IMR-90 (cell line): ENCODE measurements at places on chromosomes 3 and 15.
A peak's percentile ranks its signal among the peaks of the same experiment; 100 is the strongest.

- DNase-seq, result no peak
Observed at GRCh38 chr15:66252685-66253417, 699 bp downstream of the MEGF11 start.

- DNase-seq, result no peak
Observed at GRCh38 chr15:63895194-63895593, 61.4 kb upstream of the HERC1 start.

- no peak for DNase-seq
Observed at GRCh38 chr15:67716171-67716570, 109.1 kb upstream of the SKOR1 start.

DNA sequence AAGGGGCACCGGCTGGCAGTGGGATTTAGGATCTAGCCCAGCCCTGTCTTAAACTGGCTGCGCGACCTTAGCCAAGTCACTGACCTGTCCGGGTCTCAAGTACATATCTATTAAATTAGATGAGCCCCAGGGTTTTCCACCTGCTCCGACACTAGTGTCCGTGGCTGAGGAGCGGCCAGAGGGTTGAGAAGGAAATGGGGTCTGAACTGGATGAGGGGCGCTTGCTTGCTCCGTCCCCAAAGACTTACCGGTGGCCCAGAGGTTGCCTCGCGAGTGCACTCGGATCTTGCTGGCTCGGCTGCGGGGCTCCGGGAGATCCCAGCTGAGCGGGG is 285 bp downstream of the NMB start:
- DNase-seq, result no peak

- DNase-seq, result no peak
Observed at GRCh38 chr15:65561934-65562333, 31.7 kb downstream of the HACD3 start.

DNA sequence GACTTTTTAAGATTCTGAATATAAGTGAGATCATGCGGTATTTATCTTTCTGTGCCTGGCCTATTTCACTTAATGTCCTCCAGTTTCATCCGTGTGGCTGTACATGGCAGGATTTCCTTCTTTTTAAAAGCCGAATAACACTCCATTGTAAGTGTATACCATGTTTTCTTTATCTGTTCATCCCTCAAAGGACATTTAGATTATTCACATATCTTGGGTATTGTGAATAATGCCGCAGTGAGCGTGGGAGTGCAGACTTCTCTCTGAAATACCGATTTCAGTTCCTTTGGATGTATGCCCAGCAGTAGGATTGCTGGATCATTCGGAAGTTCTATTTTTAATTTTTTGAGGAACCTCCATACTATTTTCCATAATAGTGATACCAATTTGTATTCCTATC is 136.1 kb downstream of the APBA2 start:
- DNase-seq, result peak; percentile 41

DNA sequence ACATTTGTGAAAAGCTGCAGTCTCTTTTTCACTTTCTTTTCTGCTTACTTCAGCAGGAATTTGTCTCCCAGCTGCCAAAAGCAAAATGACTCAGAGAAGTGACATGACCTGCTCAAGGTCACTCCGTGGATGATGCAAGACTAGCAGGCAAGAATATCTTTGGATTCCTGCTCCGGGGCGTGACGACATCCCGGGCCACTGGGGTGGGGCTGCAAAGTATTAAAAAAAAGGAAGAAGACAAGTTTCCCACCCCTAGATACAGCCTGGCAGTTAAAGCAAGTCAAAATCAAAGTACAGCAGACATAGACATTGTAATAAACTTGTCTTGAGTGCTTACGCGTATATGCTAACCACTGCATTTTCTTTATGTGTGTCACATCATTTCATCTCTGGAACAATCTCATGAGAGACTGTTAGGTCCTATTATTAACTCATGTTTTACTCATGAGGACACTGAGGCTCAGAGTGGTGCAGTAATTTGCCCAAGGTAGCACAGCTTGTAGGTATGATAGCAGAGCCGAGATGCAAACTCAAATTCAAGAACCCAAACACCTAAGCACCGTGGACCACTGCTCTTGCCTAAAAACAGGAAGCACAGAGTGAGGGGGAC is 485.2 kb upstream of the PROK2 start:
- DNase-seq, result peak; percentile 96

- no peak for DNase-seq
Observed at GRCh38 chr3:196195664-196196265, 15.4 kb downstream of the ZDHHC19 start.

DNA sequence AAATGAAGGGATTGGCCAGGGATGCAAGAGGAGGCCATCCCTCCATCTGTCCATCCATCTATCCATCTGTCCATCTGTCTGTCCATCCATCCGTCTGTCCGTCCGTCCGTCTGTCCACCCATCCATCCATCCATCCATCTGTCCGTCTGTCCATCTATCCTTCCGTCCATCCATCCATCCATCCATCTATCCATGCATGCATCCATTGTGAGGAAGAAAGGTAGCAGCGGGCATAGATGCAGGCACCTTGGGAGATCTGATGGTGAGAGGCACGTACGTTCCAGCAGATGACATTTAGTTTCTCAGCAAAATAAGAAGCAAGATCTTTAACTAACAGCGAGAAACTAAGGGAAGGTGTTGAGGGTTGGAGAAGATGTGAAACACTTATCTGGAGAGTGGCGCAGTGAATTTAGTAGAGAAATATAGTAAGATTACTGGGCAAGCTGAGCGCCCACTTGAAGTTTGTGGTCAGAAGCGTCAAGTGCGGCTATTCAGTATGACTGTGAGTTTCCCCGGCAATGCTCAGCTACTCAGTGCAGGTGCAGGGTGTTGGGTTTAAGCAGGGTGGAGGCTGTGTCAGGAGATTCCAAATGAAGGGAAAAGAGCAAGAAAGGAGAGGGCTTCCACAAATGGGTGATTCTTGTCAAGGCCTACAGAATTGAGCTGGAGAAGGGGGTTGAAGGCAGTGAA is 22.4 kb upstream of the SRP14 start:
- DNase-seq, result no peak

DNA sequence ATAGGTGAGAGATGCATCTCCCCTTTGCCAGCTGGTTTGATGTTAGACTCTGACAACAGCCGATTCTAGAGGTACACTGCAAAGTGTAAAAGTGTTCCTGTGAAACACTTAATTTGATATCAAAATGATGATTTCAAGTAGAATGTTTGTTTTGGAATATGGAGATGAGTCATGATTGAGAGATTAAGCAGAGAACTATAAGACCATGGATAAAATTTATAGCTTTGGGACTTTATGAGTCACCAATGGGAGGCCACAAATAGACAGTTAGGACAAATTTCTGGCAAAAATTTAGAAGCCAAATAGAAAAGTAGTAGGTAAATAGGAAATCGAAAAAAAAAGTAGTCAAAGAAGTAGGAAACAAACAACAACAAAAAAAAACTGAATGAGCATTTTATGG is 672.5 kb downstream of the NSUN3 start:
- DNase-seq, result no peak

- peak; percentile 86 for DNase-seq
Observed at GRCh38 chr3:156675830-156676767, 1.7 kb downstream of the TIPARP start.

DNA sequence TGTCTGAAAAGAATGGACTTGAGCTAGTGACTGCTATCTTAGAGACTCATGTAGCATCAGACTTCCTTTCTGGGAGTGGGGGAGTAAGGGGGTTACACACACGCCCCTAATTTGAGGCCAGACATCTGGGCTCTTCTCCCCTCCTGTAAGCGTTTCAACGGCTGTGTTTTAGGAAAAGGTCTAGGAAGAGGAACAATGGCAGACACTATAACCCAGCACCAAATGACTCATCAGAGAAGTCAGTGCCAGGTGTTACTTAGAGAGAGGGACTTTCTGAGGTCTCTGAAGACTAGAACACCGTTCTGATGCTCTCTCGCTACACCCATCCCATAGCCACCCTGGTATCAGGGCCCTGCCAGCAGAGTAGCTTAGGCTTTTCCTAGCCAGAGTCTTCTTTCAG is 65.5 kb downstream of the SSUH2 start:
- peak; percentile 42 for DNase-seq

DNA sequence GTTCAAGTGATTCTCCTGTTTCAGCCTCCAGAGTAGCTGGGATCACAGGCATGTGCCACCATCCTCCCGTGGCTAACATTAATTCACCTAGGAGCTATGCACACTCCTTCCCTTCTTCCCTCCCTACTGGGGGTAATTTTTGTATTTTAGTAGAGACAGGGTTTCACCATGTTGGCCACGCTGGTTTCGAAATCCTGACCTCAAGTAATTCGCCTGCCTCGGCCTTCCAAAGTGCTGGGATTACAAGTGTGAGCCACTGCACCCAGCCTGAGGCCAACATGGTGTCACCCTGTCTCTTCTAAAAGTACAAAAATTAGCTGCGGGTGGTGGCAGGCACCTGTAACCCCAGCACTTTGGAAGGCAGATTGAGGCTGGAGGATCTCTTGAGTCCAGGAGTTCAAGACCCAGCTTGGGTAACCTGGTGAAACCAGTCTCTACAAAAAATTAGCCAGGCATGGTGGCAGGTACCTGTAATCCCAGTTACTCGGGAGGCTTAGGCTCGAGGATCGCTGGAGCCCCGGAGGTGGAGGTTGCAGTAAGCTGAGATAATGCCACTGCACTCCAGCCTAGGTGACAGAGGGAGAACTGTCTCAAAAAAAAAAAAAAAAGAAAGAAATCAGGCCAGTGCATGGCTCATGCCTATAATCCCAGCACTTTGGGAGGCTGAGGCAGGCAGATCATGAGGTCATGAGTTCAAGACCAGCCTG is 6.1 kb downstream of the RNU5B-1 start:
- peak; percentile 15 for DNase-seq

DNA sequence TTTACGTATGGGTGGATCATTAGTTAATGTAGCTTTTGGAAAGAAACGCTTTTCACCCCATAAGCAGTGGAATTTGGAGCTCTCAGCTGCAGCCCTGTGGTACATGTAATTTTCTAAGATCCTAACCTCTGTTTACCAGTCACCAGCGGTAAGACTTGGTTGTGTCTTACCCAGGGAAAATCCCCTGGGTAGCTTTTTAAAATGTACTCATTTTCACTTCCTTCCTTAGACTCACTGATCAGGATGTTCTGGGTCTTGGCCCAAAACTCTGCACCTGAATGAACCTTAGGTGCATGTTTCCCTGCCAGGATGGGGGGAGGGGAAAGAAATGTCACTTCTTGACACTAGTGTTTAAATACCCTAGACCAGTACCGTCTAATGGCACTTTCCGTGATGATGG is 605.2 kb downstream of the MAGI1 start:
- no peak for DNase-seq

DNA sequence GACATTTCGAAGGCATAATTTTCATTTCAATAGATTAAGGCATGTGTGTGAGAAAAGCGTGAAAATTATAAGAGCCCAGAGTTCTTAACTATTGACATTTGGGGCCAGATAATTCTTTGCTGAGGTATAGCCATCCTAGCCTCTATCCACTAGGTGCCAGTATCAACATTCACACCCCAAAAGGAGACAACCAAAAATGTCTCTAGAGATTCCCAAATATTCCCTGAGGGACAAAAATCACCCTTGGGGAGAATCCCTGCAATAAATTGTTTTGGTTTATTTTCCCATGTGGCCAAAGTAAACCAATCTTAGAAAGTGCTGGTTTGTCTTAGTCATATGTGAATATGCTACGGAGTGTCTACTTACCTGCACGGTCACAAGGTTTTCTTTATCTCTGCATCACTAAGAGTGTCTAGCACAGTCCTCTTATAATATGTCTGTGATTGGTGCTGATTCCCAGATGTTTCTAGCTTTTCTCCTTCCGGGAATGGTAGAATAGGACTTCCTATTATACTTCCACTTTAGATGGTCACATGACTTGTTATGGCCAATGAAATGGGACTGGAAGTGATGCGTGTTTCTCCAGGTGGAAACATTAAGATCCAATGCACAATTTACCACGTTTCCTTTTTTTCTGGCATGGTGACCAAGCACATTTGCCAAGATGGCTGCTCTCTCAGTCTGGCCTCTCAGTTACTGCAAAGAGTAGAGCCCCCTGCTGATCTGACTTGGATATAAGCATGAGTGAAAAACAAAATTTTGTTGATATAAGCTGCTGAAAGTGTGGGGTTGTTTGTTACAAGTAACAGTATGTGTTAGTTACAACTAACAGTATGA is 8.0 kb upstream of the KBTBD8 start:
- DNase-seq, result no peak

DNA sequence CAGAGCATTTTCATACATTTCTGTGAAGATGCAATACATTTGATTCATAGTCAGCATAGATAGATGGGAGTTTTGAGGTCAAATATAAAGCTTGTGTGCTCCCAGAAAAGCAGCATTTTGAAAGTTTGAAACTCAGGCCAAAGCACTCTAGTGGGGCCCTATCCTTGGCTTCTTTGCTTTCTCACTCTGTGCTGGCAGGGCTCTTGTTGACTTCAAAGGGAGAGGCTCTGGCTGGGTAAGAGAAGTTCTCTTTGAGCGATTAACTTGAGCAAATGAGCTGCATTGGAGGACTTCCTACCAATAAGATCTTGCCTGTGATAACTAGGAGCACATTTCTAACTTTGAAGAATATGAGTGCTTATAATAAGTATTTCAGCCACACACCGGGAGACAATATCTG is 214.0 kb upstream of the RARB start:
- DNase-seq, result no peak

DNA sequence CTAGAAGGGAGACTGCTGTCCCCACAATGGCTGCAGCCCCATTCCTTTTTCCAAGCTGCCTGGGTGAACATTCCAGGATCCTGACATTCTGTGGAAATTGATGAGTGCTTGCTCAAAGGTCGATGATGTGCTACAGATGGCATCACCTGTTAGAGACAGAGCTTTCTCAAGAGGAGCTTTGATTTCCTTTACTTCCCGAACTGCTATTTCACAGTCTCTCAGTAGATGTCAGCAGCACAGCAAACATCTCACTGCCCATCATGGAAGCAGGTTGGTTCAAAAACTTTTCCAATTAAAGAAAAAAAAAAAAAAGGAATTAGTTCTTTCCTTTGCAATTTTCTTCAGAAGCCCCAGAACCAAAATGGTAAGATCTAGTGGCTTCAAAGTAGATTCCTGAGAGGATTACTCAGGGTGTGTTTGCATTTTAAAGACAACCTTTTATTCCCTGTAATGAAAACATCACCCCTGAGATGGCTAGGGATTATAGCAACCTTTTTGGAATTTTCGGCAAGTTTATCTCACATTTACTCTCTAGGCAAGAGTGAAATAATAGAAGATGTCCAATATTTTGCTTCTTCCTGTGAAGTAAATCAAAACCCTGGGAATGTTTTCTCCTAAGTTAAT is 44.8 kb downstream of the POLR2M start:
- DNase-seq, result peak; percentile 40
